Kasumi-1 (cell line): ENCODE measurements at places on chromosomes 2 and 18.

DNA sequence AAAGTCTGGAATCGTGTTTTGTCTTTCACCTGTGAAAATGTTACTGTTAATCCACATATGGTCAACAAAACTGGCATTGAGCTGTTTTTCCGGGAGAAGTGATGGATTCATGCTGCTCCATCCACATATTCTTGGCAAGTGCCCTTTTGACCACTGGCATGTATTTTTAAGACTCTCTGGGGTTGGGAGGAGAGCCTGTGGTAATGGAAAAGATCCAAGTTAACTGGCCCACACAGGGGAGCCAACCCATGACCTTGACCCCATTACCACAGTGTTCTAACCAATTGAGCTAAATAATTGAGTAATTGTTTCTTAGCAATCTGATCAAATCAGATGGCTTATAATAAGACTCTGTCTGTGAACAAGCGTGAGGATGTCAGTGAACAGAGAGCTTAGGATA is 296.2 kb upstream of the NRP2 start:
- DNase-seq = no peak

DNA sequence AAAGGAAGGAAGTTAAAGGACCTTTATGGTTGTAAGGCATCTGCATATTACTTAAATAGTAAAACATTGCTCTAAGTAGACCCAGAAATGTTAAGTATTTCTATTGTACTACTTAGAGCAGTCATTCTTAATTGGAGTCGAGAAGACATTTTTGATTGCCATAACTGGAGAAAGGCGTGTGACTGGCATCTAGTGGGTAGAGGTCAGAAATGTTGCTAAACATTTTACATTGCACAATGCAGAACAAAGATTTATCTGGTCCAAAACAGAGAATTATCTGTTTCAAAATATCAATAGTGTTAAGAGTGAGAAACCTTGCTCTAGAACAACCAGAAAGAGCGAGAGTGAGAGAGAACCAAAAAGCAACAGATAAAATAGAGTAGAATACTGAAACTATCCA is 23.3 kb upstream of the ROCK1 start:
- DNase-seq = peak; percentile 24

GRCh38 chr18:76953583-76954233 is 131.4 kb downstream of the ZNF236 start:
- no peak for DNase-seq

- no peak for DNase-seq
These were observed 33.5 kb upstream of the UBXN4 start for GRCh38 chr2:135708159-135708558.

DNA sequence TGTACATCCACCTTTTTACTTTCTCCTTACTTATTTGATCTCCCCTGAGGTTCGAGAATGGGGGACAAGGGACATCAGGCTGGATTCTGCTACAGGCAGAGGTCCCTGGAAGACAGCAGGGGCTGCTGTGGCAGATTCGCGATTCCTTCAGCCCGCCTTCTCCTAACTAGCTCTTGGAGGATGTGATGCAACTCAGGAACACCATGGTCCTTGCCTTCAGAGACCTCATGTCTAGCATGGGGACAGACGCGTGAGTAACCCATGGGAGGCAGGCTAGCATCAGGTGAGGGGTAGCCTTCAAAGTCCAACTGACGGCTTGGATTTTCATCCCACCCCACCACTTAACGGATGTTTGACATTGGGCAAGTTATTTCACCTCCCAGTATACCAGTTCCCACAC is 869 bp upstream of the TCF23 start:
- DNase-seq = no peak

- no peak for DNase-seq
These were observed 13.7 kb downstream of the SOS1 start for GRCh38 chr2:39107156-39107555.

DNA sequence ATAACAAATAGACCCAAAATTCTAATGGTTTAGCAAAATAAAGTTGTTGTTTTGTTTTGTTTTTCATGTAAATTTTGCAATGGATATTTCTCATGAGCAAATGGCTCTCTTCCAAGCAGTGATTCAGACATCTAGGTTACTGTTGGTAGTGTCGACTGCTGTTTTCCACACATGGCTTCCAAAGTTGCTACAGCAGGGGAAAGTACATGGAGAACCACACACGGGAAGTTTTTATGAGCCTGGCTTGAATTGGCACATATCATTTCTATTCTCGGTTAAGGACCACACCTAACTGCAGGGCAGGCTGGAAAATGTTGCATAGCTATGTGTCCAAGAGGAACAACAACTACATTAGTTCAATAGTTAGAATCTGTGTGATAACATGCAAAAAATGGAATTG is 262.1 kb downstream of the GALNT13 start:
- DNase-seq = no peak

- no peak for DNase-seq
These were observed 57.9 kb downstream of the LPIN2 start for GRCh38 chr18:2954869-2955645.

GRCh38 chr18:35695803-35696202 is 114.3 kb downstream of the GALNT1 start:
- no peak for DNase-seq

DNA sequence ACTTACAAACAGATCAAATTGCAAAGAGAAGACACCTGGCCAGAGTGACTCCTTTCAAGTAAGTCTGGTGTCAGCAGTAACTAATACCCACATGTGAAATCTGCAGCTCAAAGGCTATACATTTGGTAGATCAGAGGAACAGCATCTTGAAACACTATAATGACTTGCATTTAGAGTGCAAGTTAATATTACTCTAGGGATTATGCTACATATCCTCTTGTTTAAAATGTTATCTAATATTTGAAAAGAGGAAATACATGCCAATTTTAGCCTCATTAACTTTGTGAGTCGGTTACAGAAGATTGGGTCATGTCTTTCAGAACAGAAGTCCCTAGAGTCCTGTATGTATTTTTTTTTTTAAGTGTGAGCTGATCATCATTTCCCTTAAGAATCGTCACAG is 15.2 kb downstream of the LANCL1 start:
- DNase-seq = no peak

DNA sequence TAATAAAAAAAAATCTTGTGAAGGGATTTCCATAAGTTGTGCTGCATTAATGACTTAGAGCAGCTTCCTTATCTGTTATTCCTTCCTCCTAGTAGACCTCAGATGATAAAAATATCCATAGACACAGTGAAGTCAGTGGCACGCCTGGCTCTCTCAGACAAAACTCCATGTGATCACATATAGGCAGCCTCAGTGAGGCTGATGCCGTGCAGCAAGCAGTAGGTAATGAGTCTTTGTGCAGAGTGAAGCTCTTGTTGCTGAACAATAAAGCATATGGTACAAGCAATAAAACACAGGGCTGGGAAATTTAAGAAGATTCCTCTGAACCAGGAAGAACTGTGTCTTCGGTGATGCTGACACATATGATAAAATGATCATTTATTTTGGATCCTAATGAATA is 102.7 kb downstream of the CSRNP3 start:
- no peak for DNase-seq

DNA sequence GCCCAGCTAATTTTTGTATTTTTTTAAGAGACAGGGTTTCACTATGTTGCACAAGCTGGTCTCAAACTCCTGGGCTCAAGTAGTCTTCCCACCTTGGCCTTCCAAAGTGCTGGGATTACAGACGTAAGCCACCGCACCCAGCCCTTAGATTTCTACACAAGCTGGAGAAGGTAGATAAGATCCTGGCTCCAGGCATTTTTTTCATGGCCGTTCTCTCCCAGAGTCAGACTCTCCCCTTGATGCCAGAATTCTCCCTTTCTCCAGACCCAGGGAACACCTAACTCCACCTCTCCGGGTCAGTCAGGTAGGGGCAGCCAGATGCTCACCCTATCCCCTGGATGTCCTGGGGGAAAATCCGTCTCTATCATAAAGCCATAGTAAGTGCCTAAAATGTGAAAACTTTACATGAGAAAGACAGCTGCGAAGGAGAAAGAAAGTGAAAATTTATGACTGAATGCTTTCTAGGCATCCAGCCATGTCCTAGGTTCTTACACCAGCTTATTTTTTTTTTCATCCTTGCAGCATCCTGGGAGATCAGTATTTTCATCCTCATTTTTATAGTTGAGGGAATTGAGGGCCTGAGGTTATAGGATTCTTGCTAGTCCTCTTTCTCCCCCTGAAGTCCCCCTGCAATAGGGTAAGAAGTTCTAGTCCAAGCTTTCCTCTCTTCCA is 16.3 kb downstream of the SIX3 start:
- no peak for DNase-seq

DNA sequence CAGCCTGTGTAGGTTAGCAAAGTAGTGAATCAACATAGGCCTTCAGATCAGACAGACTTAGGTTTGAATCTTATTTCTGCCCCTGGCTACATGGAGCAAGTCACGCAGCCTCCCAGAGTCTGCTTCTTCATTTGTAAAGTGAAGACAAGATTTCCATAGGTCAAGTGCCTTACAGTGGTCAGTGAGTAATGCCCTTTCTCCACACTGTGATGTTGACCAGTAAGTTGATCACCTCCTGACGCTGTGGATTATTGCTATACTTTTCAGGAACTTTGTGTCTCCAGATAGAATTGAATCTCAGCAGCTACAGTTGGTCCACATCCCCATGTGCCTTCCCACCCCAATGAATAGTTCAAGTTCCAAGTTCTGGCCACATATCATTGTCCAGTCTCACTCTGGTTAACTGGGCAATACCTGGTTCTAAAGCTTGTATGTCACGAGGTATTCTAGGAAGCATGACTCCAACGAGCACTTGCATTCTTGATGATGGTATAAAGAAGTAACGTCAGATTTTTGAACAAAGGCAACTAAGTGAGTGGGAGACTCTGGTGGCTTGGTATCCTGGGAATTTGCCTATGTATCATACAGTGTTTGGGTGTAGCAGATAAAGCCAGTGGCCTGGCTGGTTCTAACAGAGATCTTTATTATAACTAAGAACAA is 2.1 kb upstream of the CLIP4 start:
- no peak for DNase-seq

GRCh38 chr2:43538034-43538670 is 57.7 kb downstream of the THADA start:
- DNase-seq = no peak

DNA sequence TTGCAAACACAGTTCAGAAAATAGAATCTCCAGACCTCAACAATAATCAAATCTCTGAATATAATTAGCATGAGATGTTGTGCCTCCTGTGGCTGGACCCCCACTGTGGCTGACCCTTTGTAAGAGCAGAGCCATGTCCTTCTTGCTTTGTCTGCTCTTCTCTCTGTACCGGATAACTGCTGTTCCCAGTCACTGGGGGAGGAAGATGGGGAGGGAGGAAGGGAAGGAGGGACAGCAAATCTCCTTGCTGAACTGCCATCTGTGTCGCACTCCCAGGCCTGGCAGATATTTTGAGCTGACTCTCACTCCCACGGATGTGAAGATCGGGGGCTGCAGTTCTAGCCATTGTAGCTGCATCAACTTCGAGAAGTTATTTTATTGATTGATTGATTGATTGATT is 319.0 kb upstream of the CXCR4 start:
- no peak for DNase-seq

DNA sequence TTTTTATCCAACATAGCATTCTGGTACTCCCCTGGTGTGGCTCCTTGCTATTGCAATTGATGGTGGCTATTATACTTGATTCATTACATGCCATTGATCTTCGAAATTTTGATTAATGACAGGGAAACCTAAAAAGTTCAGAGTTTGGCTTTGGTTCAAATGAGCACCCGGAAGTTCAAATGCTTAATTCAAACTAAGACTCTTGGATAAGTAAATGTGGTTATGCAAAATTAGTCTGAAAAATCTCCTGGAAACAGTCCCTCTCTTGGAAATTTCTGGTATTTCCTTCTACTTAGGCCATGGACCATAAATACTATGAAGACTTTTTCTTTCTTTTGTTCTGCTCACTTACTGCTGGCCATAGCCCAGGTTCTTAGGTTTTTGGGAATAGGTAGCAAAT is 65.3 kb upstream of the SMIM21 start:
- DNase-seq = no peak

DNA sequence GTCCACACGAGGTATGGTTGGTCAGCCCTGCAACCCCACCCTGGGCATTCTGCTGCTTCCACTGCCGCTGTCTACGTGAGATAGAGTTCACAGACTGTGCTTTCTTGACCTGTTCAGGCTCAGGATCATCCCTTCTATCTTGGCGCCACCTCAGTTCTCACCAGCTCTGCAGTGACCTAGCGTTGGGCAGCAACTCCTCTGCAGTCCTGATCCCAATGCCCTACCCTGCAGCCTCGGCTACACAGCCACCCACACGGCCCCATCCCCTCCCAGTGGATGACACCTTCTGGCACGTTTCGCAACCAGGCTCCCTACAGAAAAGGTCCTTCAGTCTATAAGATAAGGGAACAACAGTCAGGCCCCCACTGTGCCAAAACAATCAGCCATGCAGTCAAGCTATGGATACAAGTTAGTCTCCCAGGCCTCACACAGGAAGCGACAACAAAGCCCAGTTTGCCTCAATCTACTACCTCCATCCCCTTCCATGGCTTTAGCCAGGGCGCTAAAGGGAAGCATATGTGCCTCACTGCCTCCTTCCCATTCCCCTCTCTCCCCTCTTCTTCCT is 317.9 kb upstream of the PKDCC start:
- DNase-seq = no peak

DNA sequence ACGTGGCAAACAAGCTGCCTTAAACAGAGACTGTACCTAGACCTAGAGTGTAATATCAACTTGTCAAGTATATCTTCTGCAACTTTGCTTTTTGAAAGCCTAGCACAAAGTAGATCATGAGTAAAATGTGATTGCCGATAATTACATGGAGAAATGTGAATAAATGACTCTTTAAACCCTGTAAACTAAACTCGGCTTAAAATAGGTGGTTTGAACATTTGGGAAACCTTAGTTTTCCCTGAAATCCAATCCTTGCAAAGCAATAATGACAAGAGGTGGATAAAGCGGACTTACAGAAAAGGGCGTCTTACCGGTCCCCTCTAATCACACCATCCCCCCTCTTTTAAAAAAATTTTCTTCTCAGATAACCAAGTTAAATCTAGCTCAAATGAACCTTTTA is 549 bp upstream of the PSMD14 start:
- peak; percentile 49 for DNase-seq

GRCh38 chr2:109166811-109167210 is 37.8 kb downstream of the SH3RF3 start:
- no peak for DNase-seq

GRCh38 chr2:239092571-239093294 is 244.8 kb downstream of the TWIST2 start:
- no peak for DNase-seq

DNA sequence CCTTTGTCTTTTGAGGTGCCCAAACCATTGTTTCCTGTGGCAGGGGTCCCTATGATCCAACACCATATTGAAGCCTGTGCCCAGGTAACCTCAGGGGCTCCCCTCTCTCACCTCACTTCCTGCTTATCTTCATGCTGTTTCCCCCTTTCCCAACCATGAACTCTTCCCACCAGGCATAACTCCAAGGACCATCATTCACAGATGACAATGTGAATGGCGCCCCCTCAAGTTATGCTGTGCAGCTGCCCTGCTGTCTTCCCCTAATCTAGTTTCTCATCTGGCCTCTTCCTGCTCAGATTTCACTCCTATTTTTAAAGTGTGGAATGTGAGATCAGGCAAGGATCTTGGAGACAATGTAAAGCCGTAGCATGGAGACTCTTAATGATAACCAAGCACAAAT is 1.4 kb downstream of the GMPPA start:
- DNase-seq = no peak
